ENCODE measurements at places on chromosomes 13 and 19.
A peak's percentile ranks its signal among the peaks of the same experiment; 100 is the strongest.

DNA sequence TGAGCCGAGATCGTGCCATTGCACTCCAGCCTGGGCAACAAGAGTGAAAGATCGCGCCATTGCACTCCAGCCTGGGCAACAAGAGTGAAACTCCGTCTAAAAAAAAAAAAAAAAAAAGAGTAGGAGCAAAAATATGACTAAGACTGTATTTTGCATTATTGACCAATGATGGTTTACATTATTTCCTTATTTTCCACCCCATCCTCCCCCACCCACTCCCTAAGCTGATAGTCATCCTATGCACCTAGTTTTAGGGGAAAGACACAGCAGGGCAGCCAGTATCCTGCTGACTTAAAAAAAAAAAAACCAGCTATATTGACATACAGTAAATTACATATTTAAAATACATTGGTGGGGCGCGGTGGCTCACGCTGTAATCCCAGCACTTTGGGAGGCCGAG lies 25.1 kb downstream of the VAV1 start:
- no peak for DNase-seq

DNA sequence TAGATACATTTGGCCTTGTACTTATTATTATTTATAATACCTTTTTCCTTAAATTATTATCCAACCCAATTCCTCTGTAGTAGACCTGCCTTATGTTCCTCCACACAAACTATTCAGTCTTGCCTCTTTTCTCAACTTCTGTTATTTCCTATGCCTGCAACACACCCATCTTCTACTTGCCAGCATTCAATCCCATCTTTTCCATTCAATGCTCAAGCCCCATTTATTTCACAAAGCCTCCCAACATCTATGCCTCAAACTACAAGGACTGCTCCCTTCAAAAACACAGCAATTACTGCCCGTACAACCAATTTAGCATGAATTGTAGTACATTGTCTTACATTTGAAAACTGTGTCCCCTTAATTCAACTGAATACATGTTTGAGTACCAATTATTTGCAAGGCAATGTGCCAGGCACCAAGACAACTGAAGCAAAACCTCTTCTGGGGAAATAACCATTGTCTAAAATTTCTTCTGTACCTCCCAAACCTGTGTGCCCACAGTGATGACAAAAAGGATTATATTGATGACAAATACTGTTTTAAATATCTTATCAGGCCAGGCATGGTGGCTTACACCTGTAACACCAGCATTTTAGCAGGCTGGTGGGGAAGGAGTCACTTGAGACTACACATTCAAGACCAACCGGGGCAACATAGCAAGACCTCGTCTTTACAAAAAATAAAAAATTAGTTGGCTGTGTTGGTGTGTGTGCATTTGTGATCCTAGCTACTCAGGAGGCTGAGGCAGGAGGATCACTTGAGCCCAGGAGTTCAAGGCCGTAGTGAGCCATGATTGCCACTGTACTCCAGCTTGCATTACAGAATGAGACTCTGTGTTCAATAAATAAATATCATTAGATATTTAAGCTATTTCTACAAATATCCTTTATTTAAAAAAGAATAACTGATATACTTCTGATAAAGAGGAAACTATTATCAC lies 35.1 kb downstream of the ELF1 start:
- no peak for DNase-seq

DNA sequence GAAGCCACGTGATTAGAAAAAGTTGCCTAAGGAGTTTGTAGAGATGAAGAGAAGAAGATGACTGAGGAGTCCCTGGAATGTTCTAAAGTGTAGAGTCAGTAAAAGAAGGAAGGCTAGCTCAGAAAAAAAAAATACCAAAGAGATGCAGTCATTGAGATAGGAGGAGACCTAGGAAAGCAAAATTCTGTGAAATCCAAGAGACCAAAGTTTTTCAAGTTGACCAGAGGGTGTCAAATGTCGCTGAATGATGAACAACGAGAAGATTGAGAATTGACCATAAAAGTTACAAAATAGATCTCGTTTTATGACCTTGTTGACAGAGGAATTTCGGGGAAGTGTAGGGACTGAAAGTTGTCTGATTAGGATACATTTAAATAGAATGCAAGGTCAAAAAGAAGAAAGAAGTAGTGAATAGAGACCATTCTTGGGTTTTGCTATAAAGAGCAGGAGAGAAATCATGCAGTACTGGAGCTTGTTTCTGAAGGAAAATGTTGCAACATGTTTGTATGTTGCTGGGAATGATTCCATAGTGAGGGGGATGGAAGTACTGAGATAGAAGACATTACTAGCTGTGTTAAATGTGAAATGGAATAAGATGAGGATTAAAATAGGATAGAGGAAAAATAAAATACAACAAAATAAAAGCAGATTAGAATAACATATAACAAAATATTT lies 30.2 kb upstream of the HTR2A start:
- no peak for DNase-seq

DNA sequence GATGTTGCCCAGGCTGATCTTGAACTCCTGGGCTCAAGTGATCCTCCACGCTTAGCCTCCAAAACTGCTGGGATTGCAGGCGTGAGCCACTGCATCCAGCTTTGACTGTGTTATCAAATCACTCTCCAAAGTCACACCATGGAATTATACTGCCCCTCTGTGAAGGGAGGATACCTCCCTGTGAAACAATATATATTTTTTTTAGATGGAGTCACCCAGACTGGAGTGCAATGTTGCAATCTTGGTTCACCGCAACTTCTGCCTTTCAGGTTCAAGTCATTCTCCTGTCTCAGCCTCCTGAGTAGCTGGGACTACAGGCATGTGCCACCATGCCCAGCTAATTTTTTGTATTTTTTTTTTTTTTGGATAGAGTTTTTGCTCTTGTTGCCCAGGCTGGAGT lies 7.7 kb downstream of the TYK2 start:
- no peak for DNase-seq

GRCh38 chr13:65940720-65941119 lies 1289.4 kb downstream of the PCDH9 start:
- DNase-seq: no peak

- DNase-seq: no peak
Measured at GRCh38 chr19:29421196-29421545, 104.6 kb upstream of the VSTM2B start.

GRCh38 chr19:13959962-13960862 lies 7.9 kb downstream of the DCAF15 start:
- DNase-seq: no peak

DNA sequence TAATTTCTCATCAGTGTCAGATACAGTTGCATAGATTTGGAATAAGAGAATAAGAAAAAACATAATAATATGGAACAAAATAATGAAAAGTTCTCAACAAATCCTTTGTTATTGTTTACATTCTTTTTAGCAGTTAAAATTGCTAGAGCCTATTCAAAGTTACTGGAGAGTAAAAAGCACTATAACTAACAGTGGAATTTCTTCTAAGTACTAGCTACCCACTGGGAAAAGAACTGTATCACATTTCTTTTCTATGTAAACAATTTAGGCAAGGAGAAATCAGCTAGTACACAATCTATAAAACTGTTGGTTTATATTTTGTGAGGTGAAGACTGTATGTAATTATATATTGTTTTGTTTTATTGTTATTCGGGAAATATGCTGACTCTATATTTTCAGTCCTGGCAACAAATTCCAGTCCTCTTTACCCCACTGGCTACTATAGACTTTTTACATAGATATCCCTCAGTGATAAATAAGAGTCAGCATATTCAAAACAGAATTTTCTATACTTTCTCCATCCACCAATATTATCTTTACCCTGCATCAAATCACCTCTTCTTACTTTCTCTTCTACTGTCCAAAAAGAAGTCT lies 222.0 kb downstream of the PCDH9 start:
- no peak for DNase-seq

- no peak for DNase-seq
Measured at GRCh38 chr13:51585696-51586095, 1.4 kb downstream of the WDFY2 start.

DNA sequence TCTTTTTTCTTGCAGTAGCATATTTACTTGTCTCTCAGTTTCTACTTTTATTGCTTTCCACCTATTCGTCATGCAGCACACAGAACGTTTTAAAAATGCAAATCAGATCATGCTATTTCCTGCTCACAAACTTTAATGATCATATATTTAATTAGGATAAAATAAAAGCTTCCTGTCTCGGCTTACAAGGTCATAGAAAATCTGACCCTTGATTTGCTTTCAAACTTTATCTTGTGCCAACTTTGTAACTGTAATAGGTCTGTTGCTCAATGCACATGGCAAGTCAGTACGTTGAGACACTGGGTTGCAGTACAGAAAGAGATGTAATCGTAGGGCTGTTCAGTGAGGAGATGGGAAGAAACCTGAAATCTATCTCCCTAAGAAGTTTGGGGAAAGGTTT lies 95.6 kb upstream of the CSNK1A1L start:
- DNase-seq: no peak

DNA sequence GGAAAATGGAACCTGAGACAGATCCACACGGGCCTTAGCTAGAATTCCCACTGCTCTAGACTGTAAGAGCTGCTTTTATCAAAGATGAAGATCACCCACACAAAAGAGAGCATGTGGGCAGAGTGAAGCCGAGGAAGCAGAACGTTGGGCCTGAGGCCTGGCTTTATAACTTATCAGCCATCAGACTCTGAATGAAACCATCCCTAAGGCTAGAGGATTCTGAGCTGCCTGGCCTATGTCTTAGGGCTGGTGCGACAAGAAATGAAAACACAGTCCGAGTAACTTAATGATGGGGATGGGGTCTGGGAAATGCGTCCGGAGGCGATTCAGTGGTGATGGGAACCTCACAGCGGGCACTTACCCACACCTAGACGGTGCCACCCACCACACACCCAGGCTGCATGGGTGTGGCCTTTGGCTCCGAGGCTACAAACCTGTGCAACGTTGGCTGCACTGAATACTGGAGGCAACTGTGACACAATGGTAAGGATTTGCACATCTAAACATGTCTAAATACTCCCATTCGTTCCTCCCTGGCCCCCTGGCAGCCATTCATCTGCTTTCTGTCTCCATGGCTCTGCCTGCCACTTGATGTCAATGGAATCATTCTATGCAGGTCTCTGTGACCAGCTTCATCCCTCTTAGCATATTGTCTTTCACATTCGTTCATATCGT lies 62.0 kb downstream of the SLC15A1 start:
- DNase-seq: no peak

DNA sequence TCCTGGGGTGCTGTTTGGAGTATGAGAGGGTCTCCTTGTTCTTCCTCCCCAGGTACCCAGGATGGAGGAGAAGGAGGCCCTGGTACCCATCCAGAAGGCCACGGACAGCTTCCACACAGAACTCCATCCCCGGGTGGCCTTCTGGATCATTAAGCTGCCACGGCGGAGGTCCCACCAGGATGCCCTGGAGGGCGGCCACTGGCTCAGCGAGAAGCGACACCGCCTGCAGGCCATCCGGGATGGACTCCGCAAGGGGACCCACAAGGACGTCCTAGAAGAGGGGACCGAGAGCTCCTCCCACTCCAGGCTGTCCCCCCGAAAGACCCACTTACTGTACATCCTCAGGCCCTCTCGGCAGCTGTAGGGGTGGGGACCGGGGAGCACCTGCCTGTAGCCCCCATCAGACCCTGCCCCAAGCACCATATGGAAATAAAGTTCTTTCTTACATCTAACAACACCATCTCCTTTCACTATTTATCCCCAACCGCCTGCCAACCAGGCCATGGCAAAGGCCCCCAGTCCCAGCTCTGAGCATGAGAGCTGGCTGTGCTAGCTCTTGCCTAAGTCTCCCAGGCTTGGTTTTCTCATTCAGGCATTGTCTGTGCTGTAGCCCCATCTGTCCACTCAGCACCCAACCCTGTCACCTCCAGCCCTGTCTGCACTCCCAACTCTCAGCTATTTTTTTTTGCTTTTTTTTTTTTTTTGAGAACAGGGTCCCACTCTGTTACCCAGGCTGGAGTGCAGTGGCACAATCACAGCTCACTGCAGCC lies 11.2 kb downstream of the DKKL1 start:
- no peak for DNase-seq

DNA sequence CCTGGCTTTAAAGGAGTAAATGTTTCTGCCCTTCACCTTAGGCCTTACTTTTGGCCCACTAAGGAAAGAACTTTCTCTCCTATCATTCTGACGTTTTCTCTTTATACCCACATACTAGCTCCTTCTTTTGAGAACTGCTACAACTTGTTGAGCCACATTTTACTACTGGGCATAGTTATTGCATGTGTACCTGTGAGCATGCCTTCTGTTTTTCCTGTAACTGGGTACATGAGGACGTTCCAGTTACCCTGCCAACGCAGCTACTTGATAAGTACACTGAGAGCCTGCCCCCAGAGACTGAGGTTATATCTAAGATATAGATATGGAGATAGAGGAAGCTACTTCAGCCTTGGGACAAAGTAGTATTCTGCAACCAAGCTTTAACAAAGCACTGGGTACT lies 3.5 kb downstream of the CCDC169 start:
- DNase-seq: no peak

- no peak for DNase-seq
Measured at GRCh38 chr19:55686311-55687050, 11.5 kb downstream of the EPN1 start.

DNA sequence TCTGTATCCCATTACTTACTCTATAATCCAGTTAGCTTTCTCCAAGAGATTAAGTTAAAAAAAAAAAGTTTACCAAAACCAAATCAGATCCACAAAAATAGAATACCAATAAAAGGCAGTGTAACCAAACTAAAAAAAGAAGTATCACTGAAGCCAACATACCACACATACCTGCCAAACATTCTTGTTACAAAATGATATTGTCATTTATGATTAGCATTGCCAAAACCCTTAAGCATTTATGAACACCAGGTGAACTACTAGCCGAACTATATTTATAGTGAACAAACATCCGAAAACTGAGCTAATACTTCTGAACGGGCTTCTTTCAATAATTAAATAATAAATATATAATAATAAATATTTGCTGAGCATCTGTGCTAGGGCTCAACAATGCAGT lies 59.1 kb upstream of the EEF1AKMT1 start:
- DNase-seq: no peak

- peak; percentile 79 for DNase-seq
Measured at GRCh38 chr19:37905946-37906868, at the start of gene WDR87. Gene WDR87, minus strand, starts transcription at chr19:37906594. Its CDS starts 8,355 bp downstream, at chr19:37898239.

GRCh38 chr13:106496072-106496997 lies 39.1 kb downstream of the EFNB2 start:
- DNase-seq: no peak

GRCh38 chr19:30842926-30843325 lies 470.7 kb downstream of the ZNF536 start:
- DNase-seq: no peak

DNA sequence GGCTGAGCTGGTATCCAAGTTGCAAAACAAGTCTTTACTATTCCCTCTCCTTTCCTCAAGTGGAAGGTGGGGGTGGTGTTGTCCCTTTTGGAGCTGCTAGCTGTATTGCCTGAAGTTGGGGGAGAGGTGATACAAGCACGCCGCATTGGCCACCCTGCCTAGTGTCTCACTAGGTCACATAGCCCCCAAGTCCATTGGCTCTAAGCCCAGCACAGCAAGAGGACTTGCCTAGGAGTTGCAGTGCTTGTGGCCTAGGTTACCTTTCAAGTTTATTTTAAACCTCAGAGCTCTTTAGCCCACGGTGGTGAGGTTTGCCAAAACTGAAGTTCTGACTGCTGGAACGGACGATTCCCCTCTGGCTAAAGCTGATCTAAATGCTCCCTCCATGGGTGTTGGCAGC lies 5.3 kb upstream of the DNAJC3 start:
- no peak for DNase-seq

- no peak for DNase-seq
Measured at GRCh38 chr19:49856574-49857021, 5.6 kb downstream of the PTOV1 start.

- no peak for DNase-seq
Measured at GRCh38 chr19:23787106-23787505, 28.4 kb upstream of the ZNF681 start.
